Activated T-cell treated with anti-CD3 and anti-CD28 coated beads, Interleukin-2, amount 50 U/mL, for 72 hours (primary cell): ENCODE measurements at places on chromosomes 6 and 20. TPM values are rescaled to one million over a fixed set of nuclear protein-coding genes. Genes with fewer than 3 reads are reported as not detected.

DNA sequence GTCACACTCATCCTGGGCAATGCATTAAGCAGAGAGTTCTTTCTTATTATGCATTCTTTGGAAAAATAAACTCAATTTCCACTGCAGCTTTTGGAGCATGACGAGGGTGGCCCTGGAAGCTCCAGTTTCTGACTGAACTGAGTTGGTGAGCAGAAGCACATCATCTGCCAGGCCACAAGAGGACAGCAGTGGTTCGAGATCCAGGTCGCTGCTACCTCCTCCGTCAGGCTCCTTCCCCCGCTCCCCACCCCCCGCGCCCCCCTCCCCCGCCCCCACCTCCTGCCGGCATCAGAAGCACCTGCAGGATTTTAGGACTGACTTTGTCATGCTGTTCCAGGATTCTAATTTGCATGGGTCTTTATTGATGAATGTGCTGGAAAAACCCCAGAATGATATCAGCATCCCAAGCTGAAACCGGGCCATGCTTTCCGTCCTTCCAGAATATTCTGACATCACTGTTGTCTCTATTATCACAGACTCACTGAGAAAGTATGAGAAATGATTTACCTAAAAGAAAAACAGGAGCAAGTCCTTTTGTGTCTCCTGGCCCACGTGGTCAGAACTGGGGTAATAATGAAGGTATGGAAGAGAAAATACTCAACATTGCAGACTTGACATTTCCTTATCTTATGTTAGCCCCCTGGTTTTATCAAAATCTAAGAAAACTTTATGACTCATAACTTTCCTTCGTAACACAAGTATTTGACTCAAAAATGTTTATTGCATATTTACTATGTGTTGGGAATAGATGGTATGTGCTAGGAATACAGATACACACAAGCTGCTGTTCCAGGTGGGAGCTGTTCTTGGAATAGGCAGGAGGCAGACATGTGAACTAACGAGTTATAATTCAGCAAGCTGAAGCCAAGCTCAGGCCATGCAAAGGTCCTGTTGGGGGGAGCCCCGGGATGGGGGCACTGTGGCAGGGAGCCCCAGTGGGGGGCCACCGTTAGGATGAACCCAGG lies 220.2 kb upstream of the EXOC2 start:
- no peaks in the 10 kb centered on the region for H3K4me1 ChIP-seq
- peaks cover 5% of the 10 kb centered on the region for H3K36me3 ChIP-seq
- no peak overlapping the region for H3K27ac ChIP-seq
- no peak for DNase-seq
- no peak overlapping the region for H3K4me3 ChIP-seq
- peaks cover 32% of the 10 kb centered on the region for H3K27me3 ChIP-seq

- H3K36me3 ChIP-seq = no peaks in the 10 kb centered on the region
- H3K4me3 ChIP-seq = no peak overlapping the region
- H3K4me1 ChIP-seq = peaks cover 7% of the 10 kb centered on the region
- H3K27ac ChIP-seq = no peak overlapping the region
- no peaks in the 10 kb centered on the region for H3K27me3 ChIP-seq
Observed at GRCh38 chr20:5806457-5807263, 56.5 kb downstream of the SHLD1 start.

DNA sequence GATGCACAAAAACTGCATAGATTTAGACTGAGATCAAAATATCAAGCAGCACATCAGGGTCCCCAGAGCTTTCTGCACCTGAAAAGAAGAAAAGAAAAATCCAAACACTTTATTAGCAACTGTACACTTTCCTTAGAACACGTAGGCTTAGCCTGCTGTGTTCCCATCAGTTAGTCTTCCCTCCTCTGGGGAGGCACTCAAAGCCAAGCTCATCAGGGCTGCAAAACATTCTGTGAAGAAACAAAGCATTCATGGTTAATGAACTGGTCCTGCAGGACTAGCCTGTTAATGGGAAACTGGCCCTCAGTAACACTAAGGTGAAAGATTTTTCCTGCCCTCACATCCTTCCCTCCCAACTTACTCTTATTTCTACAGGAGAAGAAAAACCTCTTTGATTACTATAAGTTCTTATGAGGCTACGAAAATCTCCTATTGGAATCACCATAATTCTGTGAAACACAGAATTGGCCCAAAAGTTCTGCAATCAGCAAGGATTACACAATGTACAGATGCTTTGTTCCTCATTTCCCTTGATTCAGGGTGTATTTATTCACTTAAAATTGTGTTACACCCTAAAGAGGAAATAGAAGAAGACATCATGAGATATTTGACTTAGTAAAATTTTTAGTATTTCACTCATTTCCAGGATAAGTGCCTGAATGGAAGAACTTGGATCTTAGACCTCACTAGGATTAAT lies 901.0 kb upstream of the MAP3K7 start:
- DNase-seq = no peak
- H3K36me3 ChIP-seq = no peaks in the 10 kb centered on the region
- H3K27ac ChIP-seq = no peak overlapping the region
- H3K4me3 ChIP-seq = no peak overlapping the region

- no peak for DNase-seq
- no peak overlapping the region for H3K27ac ChIP-seq
- H3K36me3 ChIP-seq = no peaks in the 10 kb centered on the region
- no peaks in the 10 kb centered on the region for H3K27me3 ChIP-seq
- H3K4me1 ChIP-seq = peaks cover 57% of the 10 kb centered on the region
Observed at GRCh38 chr6:24980507-24981385, 45.0 kb upstream of the RIPOR2 start.

GRCh38 chr6:88890860-88891845 lies 72.3 kb downstream of the RNGTT start:
- no peak for DNase-seq
- no peaks in the 10 kb centered on the region for H3K4me1 ChIP-seq
- H3K27me3 ChIP-seq = no peaks in the 10 kb centered on the region
- H3K27ac ChIP-seq = no peak overlapping the region
- peaks cover 1% of the 10 kb centered on the region for H3K36me3 ChIP-seq
- no peak overlapping the region for H3K4me3 ChIP-seq

DNA sequence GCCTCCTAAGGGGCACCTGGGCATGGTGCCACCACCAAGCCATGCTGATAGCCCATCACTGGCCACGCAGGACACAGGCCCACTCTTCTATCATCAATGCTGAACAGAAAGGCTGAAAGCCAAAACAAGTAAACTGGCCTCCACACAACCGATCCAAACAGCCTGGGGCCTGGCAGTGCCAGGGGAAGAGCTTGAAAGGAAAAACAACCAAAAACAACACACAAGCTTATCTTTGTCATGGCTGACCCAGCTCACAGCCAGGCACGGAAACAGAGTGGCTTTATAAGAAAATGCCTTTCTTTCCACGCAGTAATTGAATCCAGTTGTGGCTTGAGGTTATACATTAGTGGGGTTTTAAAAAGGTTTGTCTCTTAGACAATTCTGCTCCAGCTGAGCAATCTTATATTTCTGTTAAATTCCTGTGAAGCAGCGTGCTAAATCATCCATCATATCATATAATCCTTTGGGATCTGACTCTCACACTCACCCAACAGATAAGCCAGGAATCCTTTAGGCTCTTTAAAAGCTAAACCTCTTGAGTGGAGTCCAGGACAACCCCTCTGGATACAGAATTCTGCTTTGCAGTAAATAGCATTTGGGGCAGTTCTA lies 65.4 kb upstream of the SLC22A16 start:
- DNase-seq = no peak
- peaks cover 19% of the 10 kb centered on the region for H3K27me3 ChIP-seq

DNA sequence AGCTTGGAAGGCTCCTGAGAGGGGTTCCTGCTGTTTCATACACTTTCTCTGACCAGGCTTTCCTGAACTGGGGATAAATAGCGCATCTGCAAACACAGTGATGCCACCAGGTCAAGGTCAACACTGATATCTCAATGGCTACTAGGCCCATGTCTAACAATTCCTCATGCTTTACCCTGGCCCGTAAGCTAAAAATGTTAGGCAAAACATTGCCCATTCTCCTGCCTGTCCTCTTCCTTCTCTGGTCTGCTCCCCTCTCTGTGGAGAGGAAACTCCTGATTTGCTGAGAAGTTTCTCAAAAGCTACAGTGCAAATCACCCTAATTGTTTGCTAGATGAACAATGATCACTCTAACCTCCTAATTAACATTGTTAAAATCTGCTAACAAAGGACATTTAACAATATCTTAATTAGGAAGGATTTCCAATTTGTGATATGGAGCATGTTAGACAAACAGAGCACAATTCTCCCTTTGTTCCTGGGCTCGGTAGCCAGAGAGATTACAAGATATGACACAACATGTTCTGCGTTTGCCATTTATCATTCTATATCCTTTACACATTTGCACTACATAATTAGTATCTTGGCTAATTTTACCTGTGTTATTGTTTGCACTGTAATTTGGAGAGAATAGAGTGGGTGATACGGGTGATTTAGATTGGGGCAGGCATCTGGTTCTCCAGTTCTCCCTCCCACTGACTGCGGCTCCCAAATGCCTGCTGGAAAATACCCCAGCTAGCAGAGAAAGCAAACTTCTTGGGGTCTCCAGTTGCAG lies 266.8 kb downstream of the CD83 start:
- H3K4me1 ChIP-seq = peaks cover 50% of the 10 kb centered on the region
- no peaks in the 10 kb centered on the region for H3K27me3 ChIP-seq
- H3K27ac ChIP-seq = no peak overlapping the region
- H3K36me3 ChIP-seq = no peaks in the 10 kb centered on the region

DNA sequence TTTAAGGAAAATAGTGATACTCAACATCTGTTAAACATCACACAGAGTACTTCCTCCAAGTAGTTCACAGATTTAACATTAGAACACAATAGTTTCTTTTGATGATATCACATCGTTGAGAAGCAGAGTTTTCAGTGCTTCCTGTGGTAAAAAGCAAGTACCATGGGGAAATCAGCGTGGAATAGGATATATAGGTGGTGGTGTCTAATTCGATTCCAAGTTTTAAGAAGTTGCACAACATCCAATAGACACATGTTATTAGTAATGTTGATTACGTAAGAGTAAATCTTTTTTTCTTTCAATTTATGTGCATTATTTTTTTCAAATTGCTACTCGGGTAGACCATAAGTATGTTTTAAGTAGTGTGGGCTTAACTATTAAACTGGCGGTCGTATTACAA lies 360.7 kb downstream of the NKAIN2 start:
- no peak overlapping the region for H3K4me3 ChIP-seq
- H3K4me1 ChIP-seq = no peaks in the 10 kb centered on the region
- no peak overlapping the region for H3K27ac ChIP-seq
- H3K36me3 ChIP-seq = no peaks in the 10 kb centered on the region
- H3K27me3 ChIP-seq = no peaks in the 10 kb centered on the region

DNA sequence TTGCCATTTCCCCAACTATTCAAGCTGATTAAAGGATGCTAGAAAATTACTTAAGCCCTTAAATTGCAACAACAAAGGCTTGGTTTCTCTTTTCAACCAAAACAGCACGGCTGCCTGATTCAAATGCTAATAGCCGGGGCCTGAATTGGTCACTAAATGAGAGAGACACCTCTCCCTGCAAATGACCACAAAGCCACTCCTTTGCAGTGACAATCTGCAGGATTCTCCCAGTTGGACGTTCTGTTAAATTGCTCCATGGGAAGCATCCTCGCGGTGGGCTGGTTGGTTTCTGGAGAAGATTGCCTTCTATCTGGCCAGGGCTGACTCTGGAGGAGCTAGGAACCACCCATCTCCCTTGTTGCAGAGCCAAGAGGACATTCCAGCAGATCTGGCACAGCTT lies 29.7 kb upstream of the TBXT start:
- H3K36me3 ChIP-seq = no peaks in the 10 kb centered on the region
- H3K4me1 ChIP-seq = no peaks in the 10 kb centered on the region
- no peak overlapping the region for H3K27ac ChIP-seq
- no peak for DNase-seq

The MDFI gene
- total RNA-seq = not detected

The NKX2-4 gene
- total RNA-seq = not detected

The LAMA4 gene
- total RNA-seq = 0.14 TPM

The SYTL3 gene
- total RNA-seq = 267 TPM

The RIPK1 gene
- 23.6 TPM for total RNA-seq

The ATP6V1G2 gene
- 5.6 TPM for total RNA-seq
